Effector memory CD4-positive, alpha-beta T cell (primary cell): ENCODE measurements at places on chromosomes 11 and 22.
A peak's percentile ranks its signal among the peaks of the same experiment; 100 is the strongest.

GRCh38 chr11:9039198-9039597, 35.4 kb upstream of the NRIP3 start:
- H3K36me3 ChIP-seq = no peaks in the 10 kb centered on the region
- no peaks in the 10 kb centered on the region for H3K4me1 ChIP-seq
- DNase-seq = no peak
- H3K27me3 ChIP-seq = no peaks in the 10 kb centered on the region

- H3K27ac ChIP-seq = no peak overlapping the region
- no peak overlapping the region for H3K4me3 ChIP-seq
- DNase-seq = no peak
- H3K36me3 ChIP-seq = no peaks in the 10 kb centered on the region
These were observed 59.4 kb downstream of the PPFIBP2 start for GRCh38 chr11:7573193-7573557.

DNA sequence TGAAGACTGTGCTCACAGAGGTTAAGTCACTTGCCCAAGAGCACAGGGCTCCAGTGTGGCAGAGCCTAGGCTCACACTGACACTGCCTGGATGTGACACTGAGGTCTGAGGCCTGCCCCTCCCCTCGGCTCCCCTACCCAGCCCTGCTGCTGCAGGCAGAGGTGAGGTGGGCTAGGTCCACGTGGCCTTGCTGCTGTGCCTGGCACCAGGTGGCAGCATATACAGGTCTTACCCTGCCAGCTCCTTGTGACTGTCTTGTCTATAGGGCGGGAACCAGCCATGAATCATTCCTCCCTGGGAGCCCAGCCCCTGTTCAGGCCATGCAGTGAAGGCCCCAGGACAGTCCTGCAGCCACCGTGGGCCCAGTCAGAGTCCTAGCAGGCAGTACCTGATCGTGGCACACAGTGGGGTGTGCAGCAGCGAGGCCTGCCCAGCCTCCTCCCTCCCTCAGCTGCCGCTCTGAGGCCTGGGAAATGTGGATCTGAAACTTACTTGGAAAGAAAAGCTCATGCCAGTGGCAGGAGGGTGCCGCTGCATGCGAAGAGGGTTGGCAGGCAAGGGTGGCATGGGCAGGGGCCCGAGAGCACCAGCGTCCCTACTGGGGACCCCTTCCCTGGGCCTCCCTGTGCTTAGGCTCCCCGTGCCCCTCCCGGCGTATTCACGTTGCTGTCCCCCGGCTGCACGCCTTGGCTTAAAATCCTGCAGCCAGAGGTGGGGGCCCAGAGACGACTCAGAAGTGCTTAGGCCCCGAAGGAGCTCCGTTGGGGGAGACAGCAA, 1.2 kb upstream of the CERK start:
- H3K27me3 ChIP-seq = no peaks in the 10 kb centered on the region
- H3K4me1 ChIP-seq = peaks cover 37% of the 10 kb centered on the region
- peak overlapping the region; percentile 79 for H3K4me3 ChIP-seq
- peak overlapping the region; percentile 89 for H3K27ac ChIP-seq
- DNase-seq = peak; percentile 66
- no peaks in the 10 kb centered on the region for H3K36me3 ChIP-seq

DNA sequence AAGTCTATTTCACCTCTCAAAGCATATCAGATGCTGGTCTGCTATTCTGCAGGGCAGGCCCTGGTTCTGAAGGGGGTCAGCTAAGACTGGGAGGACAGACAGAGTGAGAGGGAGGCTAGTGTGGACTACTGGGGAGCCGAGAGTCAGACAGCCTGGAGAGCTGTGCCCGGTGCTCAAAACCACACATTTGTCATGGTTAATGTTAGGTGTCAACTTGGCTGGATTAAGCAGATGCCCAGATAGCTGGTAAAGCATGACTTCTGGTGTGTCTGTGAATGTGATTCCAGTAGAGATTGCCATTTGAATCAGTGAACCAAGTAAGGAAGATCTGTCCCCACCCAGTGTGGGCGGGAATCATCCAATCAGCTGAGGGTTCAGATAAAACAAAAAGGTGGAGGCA, 102.6 kb downstream of the SNX19 start:
- no peak overlapping the region for H3K27ac ChIP-seq
- no peak for DNase-seq

DNA sequence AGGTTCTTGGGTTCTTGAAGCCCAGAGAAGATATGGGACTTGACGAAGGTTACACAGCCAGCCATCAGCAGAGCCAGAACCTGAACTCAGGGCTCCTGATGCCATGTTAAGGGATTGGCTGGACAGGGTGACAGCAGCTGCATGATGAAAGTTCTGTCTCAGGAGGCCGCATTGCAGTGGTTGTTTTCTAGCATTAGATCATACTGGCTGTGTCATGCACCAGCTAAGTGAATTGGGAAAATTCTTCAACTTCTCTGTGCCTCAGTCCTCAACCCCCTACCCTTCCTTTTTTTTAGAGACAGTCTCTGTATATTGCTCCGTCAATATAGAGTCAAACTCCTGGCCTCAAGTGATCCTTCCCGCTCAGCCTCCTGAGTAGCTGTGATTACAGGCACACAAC, 5.4 kb upstream of the LTBP3 start:
- no peak for DNase-seq
- no peaks in the 10 kb centered on the region for H3K27me3 ChIP-seq
- H3K27ac ChIP-seq = no peak overlapping the region
- peaks cover 50% of the 10 kb centered on the region for H3K4me1 ChIP-seq

- no peaks in the 10 kb centered on the region for H3K36me3 ChIP-seq
- no peaks in the 10 kb centered on the region for H3K27me3 ChIP-seq
- no peaks in the 10 kb centered on the region for H3K4me1 ChIP-seq
- no peak overlapping the region for H3K27ac ChIP-seq
- no peak for DNase-seq
- H3K4me3 ChIP-seq = no peak overlapping the region
These were observed 62.6 kb downstream of the PIWIL4 start for GRCh38 chr11:94629741-94630140.
